NCI-H82 (cell line): ENCODE measurements at places on chromosomes 2 and 18.

GRCh38 chr2:143930891-143931290, 589.0 kb downstream of the ZEB2 start:
- DNase-seq = no peak

- DNase-seq = peak; percentile 82
Measured at GRCh38 chr2:48589170-48589767, 28.4 kb upstream of the GTF2A1L start.

- no peak for DNase-seq
Measured at GRCh38 chr2:148888003-148888501, 13.0 kb downstream of the KIF5C start.

DNA sequence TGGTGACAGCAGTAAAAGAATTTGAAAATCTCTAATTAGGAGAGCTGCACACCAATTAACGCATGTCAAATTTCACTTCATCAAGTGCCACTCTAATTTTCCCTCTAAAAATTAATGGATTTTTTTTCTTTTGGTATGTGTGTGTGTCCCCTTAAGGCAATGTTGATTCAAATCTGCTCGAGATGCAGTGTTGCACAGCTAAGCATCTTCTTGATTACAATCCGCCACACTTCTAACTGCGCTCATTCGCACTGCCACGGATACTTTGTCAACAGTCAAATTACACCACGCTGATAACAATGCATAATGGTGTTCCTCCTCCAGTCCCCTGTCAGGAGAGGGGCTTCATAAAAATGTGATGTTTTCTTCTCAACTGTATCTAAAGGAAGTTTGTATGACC, 261.4 kb downstream of the MEIS1 start:
- DNase-seq = peak; percentile 35

- DNase-seq = no peak
Measured at GRCh38 chr2:10332402-10333246, 29.9 kb downstream of the HPCAL1 start.

- no peak for DNase-seq
Measured at GRCh38 chr18:41870191-41870590, 84.8 kb upstream of the PIK3C3 start.

GRCh38 chr2:71882949-71883472, 264.7 kb downstream of the CYP26B1 start:
- no peak for DNase-seq
